ENCODE measurements at places on chromosomes 4 and X.
A peak's percentile ranks its signal among the peaks of the same experiment; 100 is the strongest.

DNA sequence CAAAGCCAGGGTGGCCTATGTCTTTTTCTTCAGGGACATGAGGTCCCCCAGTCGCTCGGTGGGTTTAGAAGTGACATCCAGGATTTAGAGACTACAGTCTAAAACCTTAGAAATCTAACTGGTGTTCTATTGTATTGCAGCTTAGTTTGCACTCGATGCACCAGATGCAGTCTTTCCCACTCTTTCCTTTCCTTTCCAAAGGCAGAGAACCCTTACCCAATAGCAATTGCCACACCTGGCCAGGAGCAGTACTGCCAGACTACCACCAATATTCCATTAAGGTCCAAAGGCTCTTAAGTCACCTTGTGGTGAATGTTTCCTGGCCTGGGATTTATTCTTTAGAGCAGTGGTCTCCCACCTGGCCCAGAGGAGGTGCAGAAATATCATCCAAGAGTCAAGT, 1068.8 kb downstream of the FAM133A start:
- DNase-seq = no peak

- DNase-seq = no peak
These were observed 10.2 kb upstream of the FAM120C start for GRCh38 chrX:54193085-54193821.

GRCh38 chrX:72202792-72203401, 21.3 kb downstream of the PIN4 start:
- no peak for DNase-seq

- no peak for DNase-seq
These were observed at the start of gene CFAP47 for GRCh38 chrX:35919536-35920309. Gene CFAP47, plus strand, starts transcription at chrX:35919734. Its CDS starts 66 bp downstream, at chrX:35919800.

- no peak for DNase-seq
These were observed 122.1 kb upstream of the EOLA2 start for GRCh38 chrX:150060406-150060805.

DNA sequence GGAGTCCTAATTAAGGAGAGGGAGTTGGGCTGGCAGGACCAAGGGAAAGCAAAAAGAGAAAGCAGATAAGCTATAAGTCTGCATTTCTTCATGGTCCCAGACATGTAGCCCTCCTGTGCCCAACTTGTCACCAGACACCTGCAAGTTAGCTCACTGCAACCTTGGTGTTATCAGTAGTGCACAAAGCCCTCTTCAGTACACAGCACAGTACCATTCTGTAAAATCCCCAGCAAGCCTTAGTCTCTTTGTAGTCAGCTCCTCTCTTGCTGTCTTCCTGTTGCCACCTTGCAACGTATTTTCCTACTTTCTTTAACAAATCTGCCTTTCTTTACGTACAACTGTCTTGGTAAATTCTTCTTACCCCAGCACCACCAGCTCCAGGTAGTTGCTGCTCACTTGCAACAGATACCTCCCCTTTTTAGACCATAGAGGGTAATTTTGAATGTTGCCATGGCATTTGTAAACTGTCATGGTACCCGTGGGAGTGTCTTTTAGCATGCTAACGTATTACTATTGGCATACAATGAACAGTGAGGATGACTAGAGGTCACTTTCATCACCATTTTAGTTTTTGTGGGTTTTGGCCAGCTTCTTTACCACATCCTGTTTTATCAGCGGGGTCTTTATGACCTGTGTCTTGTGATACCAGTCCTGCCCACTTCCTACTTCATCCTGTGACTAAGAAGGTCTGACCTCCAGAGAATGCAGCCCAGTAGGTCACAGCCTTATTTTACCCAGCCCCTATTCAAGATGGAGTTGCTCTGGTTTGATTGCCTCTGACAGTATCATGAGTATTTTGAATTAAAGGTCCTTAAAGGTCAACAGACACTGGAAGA, 28.3 kb upstream of the AP1S2 start:
- DNase-seq = no peak

DNA sequence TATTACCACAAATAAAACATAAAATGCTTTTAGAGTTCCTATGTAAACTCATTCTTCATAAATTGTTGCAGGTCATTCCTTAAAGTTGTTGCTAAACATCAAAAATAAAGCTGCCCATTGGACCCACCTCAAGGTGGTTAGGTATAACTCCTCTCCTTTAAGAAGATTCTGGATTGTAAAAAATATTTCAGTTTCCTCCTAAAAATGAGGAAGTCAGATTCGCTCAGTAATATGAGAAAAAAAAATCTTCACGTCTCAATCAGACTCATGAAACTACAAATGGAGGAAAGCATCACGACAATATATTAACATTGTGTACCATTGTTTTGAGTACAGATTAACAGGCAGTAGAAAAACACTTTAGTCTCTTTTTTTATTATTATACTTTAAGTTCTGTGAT, 105.9 kb downstream of the DDX60 start:
- no peak for DNase-seq

DNA sequence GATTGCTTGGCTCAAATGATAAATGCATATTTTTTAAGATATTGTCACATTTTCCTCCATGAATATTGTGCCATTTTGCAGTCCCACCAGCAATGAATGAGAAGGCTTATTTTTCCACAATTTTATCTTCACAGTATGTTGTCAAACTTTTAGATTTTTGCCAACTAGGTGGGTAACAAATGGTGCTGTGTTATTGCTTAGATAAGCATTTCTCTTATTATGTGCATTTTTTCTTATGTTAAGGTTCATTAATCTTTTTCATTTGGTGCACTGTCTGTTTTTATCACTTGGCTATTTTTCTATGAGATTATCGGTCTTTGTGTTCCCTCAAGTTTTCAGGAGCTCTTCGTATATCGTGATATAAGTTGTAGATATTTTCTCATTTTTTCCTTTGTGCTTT, 13.4 kb upstream of the AFM start:
- no peak for DNase-seq

DNA sequence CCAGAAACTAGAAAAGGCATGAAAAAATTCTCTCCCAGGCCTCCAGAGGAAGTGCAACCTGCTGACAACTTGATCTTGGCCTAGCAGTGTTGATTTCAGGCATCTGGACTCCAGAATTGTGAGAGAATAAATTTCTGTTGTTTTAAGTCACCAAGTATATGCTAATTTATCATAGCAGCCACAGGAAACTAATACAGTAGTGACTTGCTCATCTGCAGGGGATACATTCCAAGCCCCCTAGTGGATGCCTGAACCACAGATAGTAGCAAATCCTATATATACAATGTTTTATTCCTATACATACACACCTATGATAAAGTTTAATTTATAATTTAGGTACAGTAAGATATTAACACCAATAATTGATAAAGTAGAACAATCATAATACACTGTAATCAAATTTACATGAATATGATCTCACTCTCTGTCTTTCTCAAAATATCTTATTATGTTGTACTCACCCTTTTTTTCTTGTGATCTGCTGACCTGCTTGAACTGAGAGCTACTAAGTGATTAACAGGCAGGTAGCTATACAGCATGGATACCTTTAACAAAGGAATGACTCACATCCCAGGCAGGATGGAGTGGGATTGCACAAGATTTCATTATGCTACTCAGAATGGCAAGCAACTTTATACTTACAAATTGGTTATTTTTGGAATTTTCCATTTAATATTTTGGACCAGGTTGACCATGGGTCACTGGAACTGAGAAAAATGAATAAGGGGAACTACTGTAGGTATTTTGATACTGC, 501.1 kb downstream of the KCNIP4 start:
- DNase-seq = no peak

- DNase-seq = no peak
These were observed 69.2 kb downstream of the SYNPO2 start for GRCh38 chr4:118957722-118958445.

- DNase-seq = no peak
These were observed 2015.9 kb downstream of the PCDH7 start for GRCh38 chr4:32735856-32736590.

GRCh38 chr4:1099684-1100335, 13.6 kb downstream of the RNF212 start:
- DNase-seq = no peak

DNA sequence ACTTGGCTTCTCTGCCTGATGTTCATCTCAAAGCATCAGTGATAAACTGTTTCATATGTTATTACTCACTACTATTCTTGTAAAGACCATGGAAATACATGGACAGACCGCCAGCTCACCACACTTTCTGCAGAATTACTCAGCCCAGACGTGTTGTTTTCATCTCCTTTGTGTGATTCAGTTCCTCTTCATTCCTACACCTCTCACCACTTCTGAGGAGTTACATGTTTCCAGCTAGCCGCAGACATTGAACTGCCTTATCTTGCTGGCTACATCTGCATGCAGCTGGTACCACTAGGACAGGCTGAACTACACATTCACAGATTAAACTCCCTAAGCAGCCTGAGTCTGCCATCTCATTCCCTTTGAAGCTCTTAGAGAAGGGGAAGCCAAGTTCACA, 443.2 kb upstream of the FGF16 start:
- DNase-seq = no peak

DNA sequence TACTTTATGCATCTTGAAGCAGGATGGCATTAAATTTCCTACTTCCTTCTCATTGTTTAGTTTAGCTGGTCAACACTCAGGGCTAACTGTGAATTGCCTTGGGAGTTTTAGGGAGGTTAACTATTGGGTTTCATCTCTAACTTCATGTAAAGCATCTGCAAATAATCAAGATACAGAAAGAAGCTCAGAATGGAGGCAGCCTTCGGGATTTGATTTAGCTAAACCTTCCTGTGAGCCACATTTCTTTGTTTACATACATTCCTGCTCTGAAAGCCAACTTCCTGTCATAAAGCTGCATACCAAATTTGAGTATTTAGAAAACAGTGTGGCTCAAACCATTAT, 131.7 kb upstream of the PCDH18 start:
- no peak for DNase-seq

GRCh38 chr4:176548571-176548970, 228.8 kb downstream of the SPCS3 start:
- DNase-seq = no peak

- DNase-seq = peak; percentile 0
These were observed 33.4 kb upstream of the PHKA2 start for GRCh38 chrX:19017271-19017670.

GRCh38 chr4:119204916-119205315, 7.6 kb upstream of the USP53 start:
- no peak for DNase-seq

DNA sequence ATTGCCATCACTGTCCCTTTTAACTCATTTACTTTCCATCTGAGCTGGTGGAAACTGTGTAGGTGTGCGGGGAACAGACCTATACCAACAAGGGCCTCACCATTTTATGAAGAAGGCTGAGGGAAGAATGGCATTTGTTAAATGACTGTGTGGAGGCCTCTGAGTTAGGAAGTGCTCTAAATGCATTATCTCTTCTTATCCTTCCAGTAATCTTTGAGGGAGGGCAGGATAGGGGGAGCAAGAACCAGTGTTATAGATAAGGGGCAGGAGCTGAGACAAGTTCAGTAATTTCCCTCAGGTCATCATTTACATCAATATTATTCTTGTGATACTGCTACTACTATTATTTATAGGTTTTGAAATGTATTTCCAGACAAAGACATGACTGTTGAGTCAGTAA, 122.4 kb upstream of the PDLIM3 start:
- DNase-seq = no peak

- DNase-seq = no peak
These were observed 29.5 kb upstream of the FGFR3 start for GRCh38 chr4:1763550-1764080.

GRCh38 chr4:123381996-123382395, 14.6 kb upstream of the SPRY1 start:
- no peak for DNase-seq

- DNase-seq = no peak
These were observed at the start of gene SLC26A1 for GRCh38 chr4:993111-994029. Gene SLC26A1, minus strand, starts transcription at chr4:993404. Its CDS starts 1,701 bp downstream, at chr4:991703.

GRCh38 chr4:236028-236427, 69.2 kb downstream of the ZNF732 start:
- no peak for DNase-seq

GRCh38 chr4:80362578-80363181, 27.1 kb downstream of the CFAP299 start:
- peak; percentile 15 for DNase-seq

GRCh38 chr4:140090215-140090731, 63.7 kb downstream of the MAML3 start:
- no peak for DNase-seq

DNA sequence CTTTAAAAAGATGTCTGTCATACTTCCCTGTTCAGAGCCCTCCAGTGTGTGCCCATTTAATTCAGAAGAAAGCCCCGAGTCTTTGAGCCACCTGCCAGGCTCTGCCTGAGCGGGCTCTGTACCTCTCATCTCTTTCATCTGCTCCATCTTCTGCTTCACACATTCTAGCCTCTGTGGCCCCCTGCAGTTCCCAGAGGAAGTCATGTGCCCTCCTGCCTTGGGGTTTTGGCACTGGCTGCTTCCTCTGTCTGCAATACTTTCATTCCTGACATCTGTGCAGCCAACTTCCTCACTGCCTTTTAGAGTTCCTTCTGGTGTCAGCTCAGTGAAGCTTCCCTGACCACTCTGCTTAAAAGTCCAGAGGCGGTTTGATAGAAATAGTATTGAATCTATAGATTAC, 6.2 kb upstream of the STK32B start:
- no peak for DNase-seq

DNA sequence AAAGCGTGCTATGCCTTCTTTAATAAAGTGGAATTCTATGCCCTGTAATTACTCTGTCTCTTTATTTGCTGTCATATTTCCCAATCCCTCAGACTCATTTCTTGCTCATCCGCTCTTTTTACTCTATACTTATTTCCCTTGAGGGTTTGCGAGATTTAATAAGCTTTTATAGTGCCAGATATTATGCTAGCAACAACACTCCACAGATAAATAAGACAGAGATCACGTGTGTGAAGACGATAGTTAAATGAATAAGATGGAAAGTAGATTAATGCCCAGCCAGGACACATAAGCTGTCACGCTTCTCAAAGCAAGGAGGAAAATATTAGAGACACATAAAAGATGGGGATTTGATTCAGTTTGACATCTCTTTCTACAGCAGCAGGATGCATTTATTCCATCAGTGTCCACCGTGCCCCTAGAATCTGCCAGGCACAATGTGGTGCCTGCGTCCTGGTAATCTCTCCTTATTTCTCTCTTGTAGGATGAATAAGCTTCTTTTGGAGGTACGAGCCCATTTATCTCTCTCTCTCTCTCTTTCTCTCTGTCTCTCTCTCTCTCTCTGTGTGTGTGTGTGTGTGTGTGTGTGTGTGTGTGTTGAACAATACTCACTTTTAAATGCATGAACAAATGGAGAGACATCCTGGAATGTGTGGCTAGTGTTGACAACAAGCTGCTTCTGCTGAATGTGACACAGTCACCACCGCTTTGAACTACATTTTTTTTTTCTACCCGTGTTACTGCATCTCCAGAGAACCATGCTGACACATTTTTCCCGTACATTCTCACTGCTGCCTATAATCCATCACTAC, 48.2 kb downstream of the TMEM156 start:
- no peak for DNase-seq

- no peak for DNase-seq
These were observed 16.6 kb downstream of the FRMPD3 start for GRCh38 chrX:107465932-107466620.

DNA sequence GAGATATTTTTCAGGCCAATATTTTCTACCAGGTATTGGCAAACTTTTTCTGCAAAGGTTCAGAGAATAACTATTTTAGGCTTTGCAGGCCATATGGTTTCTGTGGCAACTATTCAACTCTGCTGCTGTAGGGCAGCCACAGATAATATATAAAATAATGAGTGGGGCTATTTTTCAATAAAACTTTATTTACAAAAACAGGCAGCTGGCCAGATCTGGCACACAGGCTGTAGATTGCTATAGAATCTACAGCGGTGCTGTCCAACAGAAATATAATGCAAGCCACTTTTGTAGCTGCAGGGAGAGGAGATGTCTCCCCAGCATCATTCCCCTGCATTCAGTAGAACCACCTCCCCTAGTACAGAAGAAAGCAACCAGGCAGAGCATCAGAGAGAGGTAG, 97.6 kb upstream of the BCOR start:
- DNase-seq = no peak

Data from NCI-H2171 treated with DMSO at 0.1 percent for 48 hours (cell line).